ENCODE measurements at places on chromosomes 6 and 20.

DNA sequence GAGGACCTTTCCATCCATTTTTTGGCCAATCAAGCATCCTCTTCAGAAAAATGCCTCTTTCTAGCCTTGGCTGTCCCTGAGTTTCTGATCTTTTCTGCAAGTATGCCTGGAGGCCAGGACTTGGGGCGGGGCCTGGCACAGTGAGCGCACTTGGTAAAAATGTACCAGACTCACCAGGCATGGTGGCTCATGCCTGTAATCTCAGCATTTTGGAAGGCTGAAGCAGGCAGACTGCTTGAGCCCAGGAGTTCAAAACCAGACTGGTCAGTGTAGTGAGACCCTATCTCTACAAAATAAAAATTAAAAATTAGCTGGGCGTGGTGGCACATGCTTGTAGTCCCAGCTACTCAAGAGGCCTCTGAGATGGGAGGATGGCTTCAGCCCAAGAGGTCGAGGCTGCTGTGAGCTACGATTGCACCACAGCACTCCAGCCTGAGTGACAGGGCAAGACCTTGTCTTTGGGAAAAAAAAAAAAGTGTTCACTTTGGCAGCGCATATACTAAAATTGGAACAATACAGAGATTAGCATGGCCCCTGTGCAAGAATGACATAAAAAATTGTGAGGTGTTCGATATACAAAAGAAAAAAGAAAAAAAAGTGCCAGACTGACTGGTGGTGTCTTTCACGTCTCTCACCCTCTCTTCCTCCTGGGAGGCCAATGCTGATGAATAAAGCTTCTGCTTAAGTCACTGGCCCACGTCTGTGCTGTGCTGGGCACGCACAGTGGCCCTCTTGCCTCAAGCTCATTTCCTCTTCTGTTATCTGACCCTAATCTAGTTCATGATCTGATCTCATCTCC, 18.1 kb upstream of the SLC9A8 start:
- no peak for DNase-seq

- no peak for DNase-seq
Measured at GRCh38 chr6:168498161-168498843, 57.3 kb downstream of the SMOC2 start.

- no peak for DNase-seq
Measured at GRCh38 chr6:31799781-31800180, 4.2 kb upstream of the VARS1 start.

DNA sequence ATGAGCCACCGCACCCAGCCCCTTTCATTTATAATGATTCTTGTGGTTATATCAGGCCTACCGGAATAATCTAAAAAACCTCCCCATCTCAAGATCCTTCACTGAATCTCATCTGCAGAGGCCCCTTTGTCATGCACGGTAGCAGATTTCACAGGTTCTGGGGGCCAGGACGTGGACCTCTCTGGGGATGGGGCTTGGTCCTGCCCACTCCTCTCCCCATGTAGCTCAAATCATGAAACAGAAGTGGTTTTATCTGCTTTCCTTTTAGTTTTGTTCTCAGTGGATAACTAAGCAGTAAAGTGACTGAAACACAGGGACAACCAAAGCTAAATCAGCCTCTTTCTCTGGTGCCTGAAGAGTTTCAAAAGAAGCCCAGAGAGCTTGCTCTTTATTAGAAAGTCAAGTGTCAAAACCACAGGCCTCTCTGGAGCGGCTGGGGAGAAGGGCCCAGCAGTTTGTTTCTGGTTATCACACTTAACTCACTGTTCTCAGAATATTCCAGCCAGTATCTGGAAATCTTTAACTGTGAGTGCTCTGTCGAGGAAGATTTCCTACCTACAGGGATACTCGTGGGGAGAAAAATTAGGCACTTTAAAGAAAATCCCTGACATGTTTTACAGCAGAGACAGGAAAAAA, 60.6 kb upstream of the FAM184A start:
- DNase-seq: no peak

DNA sequence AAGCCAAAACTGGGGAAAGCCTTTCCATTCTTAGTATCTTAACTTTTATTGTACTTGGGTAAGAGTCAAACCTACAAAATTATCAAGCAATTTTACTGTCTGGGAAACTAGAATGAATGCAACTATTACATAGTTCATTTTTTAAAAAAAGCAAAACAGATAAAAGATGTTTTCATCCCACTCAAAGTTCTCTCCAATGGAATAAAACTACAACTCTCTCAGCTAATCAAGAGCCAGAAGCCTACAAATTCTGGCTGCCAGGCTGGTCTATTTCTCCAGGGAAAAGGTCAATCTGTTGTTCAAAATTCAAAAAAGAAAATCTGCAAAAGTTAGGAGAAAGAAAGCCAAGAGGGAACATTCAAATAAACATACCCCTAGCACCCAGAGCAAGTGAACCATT, 56.2 kb downstream of the COL12A1 start:
- DNase-seq: no peak

- no peak for DNase-seq
Measured at GRCh38 chr6:47034926-47035325, 7.2 kb downstream of the ADGRF1 start.

GRCh38 chr20:50272030-50272723, 81.5 kb downstream of the CEBPB start:
- no peak for DNase-seq

GRCh38 chr20:49483018-49483695, 689 bp upstream of the KCNB1 start:
- DNase-seq: no peak

- no peak for DNase-seq
Measured at GRCh38 chr6:132084811-132085509, 133.8 kb upstream of the CCN2 start.

- DNase-seq: no peak
Measured at GRCh38 chr6:157563611-157564284, 182.8 kb downstream of the ZDHHC14 start.

GRCh38 chr6:45617441-45617840, 239.7 kb upstream of the SUPT3H start:
- DNase-seq: no peak

DNA sequence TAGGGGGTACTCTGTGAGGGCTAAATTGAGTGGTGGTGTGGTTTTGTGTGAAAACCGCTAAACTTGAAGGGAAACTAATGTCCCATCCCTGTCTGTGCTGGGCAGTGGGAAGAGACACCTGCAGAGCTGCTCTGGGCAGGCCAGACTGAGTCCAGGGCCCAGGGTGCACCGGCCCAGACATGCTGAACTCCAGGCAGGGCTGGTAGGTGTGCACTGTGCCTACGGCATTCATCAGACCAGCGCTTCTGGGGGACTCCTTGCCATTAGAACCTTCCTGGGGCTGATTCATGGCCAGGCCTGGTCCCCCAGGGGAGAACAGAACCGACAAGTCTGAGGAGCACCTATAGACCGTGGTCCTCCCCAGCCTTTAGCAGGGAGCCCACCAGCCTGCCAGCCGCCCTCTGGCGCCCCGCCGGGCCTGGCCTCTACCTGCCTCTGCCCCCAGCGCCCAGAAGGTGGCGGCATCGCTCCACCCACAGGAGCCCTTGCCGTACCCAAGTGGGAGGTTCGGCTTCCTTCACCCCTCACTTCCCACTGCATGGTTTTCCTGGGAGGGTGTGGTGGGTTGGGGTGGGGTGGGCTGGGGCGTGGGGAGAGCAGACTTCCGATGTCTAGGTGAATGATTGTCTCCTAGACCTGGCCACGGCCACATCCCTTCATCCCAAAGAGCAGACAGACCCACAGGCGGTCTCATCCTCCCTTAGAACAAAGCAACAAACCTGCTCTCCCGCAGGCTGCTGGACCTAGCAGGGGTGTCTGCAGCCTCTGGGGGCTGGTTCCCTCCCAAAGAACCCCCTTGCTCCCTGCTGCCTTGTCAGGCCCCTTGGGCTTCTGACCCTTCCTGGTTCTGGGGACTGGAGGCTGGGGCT, 15.5 kb downstream of the CCDC167 start:
- peak; percentile 72 for DNase-seq

DNA sequence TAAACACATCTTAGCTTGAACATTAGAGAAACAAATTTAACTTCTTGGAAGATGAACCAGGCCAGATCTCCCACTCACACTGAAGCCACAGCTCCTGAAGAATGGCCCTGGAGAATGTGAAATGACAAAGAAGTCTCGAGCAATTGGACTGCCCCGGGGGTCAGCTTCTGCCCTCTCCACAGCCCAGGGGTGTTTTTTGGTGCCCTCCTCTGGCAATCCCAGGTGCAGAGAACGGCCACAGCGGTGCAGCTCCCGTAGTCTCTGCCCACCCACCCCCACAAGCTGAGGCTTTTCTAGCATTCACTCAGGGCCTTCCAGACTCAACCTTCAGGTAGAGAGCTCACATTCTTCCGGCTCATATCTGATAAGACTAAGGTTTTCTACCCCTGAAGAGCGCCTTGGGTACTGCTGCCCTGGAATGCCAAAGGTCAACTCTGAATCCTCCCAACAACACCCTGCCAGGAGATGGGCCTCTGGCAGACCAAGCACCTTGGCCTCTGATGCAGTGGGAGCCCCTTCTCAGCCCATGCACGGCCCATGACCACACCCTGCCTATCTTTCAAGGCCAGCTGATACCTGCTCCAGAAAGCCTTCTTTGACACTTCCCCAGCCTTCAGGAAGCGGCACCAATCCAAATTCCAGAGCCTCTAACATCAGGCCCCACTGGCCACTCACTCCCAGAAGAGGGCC, 208.3 kb downstream of the SYNDIG1 start:
- DNase-seq: no peak

DNA sequence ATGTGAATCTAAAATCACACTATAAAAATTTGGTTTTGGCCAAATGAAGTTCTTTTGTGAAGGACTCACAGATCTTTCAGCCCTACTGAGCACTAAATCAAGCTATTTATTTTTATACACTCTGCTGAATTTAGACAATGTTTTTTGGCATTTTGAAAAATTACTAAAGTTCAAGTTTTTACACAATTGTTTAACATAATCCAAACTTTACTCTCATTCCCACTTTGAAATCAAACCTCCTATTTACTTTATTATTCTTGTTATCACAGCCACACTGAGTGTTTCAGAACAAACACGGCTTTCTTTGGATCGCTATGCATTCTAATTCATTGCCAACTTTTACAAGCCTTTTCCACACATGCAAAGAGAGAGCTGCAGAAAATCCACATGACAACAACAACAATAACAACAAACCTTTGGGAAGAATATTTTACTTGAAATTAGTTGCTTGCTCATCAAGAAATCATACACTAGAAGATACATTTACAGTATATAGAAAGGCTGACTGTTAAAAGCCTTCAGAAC, 49.1 kb upstream of the TMEM30A start:
- no peak for DNase-seq

DNA sequence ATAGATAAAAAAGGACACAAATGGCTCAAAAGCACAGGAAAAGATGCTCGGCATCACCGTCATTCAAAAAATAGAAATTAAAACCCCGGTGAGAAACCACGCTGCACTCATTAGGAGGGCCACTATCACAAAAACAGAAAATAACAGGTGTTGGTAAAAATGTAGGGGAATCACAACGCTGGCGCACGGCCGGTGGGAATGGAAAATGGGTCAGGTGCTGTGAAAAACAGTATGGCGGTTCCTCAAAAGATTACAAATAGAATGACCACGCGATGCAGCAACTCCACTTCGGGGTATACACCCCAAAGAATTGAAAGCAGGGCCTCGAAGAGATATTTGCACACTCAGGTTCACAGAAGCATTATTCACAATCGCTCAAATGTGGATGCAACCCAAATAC, 28.3 kb downstream of the NPEPL1 start:
- no peak for DNase-seq

DNA sequence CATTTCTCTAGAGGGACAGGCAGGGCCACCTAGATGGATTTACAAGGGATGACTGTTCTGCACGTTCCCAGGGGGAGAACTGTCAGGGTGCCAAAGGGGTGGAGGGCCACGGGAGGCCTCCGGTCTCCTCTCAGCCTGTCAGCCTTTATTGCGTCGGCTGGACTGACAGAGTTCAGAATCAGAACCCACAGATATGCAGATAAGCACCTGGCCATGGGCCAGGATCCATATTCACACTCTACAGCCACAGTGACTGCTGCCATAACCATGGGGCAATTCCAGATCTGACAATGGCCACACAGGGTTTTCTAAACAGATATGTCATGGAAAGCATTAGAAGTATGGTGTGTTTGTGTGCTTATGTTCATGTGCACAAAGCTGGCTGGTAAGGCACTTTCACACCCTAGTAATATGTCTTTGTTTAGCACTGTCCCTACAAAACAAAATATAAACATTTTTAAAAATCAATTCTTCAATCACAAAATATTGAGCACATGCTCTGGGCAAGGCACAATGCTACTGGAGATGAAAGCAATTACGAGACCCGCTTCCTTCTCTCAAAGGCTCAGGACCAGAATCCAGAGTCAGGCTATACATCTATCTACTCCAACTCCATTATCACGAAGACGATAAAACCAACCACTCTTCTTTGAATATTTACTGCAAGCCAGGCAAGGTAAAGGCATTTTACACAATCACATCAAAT, 29.1 kb downstream of the TRAM2 start:
- no peak for DNase-seq

DNA sequence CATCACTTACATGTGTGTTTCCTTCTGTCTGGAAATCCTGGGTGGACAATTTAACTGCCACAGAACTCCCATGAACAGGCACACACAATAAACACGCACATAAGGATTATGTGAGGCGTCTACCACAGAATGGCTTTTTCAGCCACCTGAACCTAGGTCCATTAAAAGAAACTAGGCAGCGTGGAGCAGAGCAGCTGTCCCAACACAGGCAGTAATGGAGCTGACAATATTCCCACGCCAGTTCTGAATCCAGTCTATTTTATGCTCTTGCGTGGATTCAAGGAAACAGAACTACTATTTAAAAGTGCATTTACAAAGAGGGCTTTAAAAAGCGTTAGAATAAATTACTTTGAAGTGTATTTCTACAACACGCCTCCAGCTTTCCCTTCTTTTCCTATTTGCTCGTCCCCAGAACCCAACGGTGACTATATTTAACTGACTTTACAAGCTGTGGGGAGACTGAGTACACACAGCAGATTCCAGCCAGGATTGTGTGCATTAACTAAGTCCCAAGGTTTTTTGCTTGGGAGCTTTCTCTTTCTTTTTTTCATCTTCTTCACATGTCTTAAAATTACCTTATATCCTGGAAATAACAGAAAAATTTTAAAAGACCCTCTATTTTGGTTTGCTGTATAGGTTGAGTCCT, 95.9 kb downstream of the GMDS start:
- no peak for DNase-seq

DNA sequence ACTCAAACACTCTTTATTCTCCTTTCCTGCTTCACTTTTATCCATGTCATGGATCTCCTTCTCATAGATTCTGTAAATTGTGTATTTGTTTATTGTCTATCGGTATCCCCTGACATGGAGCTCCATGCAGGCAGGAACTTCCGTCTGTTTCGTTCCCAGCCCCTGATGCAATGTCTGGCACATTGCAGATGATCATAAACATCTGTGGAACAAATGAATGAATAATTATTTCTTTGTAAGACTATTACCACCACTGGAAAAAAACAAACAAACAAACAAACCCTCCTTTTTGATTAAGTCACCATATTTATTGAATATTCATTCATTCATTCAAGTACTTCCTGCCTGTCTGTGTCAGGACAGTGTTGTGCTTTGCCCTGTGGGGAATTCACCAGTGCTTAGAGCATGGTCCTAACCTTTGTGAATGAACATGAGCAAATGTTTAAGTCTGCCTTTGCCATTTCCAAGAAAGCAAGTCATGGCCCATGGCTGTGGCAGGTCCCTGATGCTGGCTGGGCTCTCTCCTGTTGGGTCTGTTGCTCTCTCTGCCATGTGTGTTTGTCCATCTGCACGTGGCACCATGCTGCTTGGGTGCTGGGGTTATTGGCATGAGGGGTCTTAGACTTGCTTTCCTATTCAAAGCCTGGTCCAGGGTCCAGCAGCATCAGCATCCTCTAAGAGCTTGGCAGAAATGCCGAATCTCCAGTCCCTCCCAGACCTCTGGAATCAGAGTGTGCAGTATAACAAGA, 47.5 kb upstream of the NAA20 start:
- DNase-seq: no peak

GRCh38 chr20:49398401-49399144, 83.9 kb downstream of the KCNB1 start:
- no peak for DNase-seq

Measured in activated T-cell treated with anti-CD3 and anti-CD28 coated beads for 1 hour (primary cell).